Activated CD4-positive, alpha-beta T cell treated with anti-CD3 and anti-CD28 coated beads, Interleukin-2, amount 50 U/mL, for 4 hours (primary cell): ENCODE measurements at places on chromosomes 5 and 9.

DNA sequence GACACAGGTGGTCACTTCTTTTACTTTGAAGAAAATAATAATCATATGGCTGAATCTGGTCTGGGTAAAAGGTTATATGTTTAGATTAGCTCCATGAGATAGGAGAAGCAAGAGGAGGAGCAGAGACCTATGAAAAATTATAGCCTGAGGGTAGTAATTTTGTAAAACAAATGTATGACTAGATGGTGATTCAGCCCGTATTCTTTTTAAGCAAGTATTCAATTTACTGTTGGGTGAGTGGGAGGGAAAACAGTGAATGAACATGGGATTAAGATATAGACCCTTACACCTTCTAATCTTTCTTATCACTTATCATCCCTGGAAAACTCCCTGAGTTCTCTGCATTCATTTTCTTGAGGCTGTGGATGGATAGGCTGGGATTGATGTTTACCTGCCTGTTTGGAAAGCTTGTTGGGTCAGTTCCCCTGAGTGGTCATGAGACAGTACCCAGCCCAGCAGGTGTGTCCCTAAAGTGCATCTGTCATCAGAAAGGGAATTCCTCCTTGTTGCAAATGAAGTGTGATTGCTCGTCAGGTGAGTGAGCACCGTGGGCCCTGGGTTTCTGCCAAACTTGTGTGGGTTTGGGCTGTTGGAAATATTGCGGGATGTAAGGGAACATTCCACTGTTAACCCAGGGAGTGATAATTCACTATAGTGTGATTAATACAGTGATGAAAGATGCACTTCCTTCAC lies 101.2 kb upstream of the GDNF start:
- DNase-seq: no peak

- DNase-seq: no peak
These were observed 62.8 kb upstream of the KLF9 start for GRCh38 chr9:70477146-70477745.

DNA sequence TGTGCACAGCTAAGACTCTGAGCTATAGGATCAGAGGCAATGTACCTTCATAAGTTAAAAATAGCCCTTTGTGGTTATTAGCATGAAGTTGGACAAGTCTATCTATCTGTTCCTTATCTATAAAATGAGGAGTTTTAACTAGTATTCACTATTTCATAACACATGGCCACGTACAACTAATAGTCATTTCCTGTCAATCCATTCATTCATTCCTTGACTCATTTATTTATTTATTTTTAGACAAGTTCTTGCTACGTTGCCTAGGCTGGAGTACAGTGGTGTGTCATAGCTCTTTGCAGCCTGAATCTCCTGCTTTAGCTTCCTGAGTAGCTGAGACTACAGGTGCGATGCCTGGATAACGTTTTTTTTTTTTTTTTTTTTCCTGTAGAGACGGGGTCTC lies 92.1 kb downstream of the NR3C1 start:
- DNase-seq: no peak

GRCh38 chr9:82499337-82499736 lies 510.8 kb downstream of the SPATA31D1 start:
- no peak for DNase-seq

DNA sequence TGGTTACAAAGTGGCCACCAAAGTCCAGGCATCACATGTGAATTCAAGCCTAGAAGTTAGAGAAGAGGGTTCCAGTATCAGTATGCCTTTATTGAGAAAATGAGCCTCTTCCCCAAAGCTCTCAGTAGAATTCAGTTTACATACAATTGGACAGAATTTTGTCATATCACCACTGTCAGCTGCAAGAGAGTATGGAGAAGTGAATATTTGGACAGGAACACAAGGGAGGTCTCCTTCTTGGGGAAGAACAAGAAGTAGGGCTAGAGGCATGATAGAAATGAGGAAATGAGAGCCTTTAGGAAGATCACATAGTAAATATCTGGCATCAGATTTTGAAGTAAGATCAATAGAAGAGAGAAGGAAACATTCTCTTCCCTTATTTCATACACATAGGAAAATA lies 27.8 kb upstream of the VLDLR start:
- DNase-seq: no peak

- DNase-seq: no peak
These were observed 192.3 kb downstream of the TLE1 start for GRCh38 chr9:81497091-81497490.

- no peak for DNase-seq
These were observed 79.8 kb downstream of the XRCC4 start for GRCh38 chr5:83157163-83157562.

DNA sequence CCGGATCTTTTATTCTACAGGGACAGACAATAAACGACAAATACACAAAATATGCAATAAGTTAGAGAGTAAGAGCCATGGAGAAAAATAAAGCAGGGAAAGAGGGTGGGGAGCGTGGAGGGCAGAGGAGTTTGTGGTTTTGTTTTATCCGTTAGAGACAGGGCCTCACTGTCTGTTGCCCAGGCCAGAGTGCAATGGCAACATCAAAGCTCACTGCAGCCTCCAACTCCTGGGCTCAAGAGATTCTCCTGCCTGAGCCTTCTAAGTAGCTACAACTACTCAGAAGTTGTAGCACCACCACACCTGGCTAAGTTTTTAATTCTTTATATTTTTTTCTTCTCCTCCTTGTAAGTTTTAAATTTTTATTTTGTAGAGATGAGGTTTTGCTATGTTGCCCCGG lies 54.5 kb upstream of the CTNNA1 start:
- no peak for DNase-seq

- no peak for DNase-seq
These were observed 473.8 kb upstream of the ZNF608 start for GRCh38 chr5:125220284-125220683.

- no peak for DNase-seq
These were observed 958 bp upstream of the HSPA5 start for GRCh38 chr9:125241863-125242739.
